HT1080 (cell line): ENCODE measurements at places on chromosomes 7 and 10. TPM values are rescaled to one million over a fixed set of nuclear protein-coding genes. Genes with fewer than 3 reads are reported as not detected.

GRCh38 chr7:140156460-140157080, 20.2 kb downstream of the KDM7A start:
- DNase-seq, result no peak

SKAP2 gene
- total RNA-seq, result 9.5 and 12.7 TPM in 2 replicates

GRCh38 chr7:40230101-40230500, 95.3 kb downstream of the SUGCT start:
- no peak for DNase-seq

GRCh38 chr7:47331179-47331565, 250.7 kb downstream of the TNS3 start:
- DNase-seq, result no peak

DNA sequence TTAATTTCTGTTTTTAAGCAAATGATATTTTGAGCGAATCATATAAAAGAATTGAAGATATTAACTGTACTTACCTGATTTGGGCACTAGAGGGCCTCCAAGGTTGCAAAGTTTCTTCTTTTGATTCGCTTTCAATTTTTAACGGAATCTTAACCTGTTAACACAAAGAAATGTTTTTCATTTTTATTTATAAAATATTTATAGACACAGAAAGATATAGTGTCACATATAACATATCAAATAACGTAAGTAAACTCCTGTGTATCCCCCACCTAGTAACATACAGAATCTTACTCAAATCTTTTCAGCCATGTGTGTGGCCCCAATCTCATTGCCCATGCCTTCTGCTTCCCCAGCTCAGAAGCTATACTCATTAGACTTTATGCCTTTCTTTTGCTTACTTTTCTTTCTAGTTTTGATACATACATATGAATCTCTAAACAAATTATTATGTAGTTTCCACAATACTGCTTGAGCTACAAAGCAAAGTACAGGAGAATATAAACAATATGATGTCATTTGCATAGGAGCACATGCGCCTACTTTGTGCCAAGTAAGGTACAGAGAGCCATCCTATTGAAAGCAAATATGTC, 49.5 kb upstream of the ZPBP start:
- DNase-seq, result no peak

CH25H gene
- total RNA-seq, result not detected in 2 replicates

DNA sequence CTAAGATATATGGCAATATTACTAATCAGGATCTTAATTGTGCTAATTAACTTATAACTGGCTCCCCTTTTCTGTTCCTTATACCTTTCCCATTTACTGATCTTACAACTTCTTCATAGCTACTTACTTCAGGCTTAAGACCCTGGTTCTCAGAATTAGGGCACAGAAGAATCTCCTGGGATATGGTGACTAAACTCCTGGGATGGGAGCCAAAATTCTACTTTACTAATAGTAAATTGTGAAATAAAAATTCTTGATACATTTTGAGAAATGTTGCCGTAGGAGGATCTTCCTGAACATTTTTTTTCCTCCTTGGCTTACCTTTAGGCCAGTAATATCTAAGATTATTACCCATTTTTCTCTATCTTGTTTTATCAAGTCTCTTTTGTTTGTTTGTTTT, 309.5 kb downstream of the ATRNL1 start:
- peak; percentile 16 for DNase-seq

SP8 gene
- total RNA-seq, result not detected in 2 replicates

GRCh38 chr10:69481305-69481704, 30.0 kb downstream of the TSPAN15 start:
- no peak for DNase-seq

DNA sequence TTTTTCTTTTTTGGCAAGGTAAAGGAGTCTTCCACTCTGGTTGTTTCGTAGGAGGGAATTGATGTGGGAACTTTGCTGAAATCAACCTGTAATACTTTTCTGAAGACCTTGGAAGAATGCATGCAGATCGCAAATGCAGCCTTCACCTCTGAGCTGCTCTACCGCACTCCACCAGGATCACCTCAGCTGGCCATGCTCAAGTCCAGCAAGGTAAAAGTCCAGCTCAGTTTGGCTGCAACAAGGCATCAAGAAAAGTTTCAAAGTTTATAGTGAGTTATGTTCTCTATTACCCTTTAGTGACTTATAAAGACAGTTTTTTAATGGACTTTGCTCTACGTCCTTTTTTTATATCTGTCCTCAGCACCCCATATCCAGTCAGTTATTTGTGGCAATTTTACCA, 21.0 kb downstream of the PLEKHA8 start:
- DNase-seq, result no peak

GRCh38 chr10:32317795-32318357, 29.1 kb downstream of the EPC1 start:
- DNase-seq, result no peak

EPDR1 gene
- 44.0 and 48.6 TPM in 2 replicates for total RNA-seq

GRCh38 chr10:73405556-73405955, 8.3 kb downstream of the ANXA7 start:
- no peak for DNase-seq

DNA sequence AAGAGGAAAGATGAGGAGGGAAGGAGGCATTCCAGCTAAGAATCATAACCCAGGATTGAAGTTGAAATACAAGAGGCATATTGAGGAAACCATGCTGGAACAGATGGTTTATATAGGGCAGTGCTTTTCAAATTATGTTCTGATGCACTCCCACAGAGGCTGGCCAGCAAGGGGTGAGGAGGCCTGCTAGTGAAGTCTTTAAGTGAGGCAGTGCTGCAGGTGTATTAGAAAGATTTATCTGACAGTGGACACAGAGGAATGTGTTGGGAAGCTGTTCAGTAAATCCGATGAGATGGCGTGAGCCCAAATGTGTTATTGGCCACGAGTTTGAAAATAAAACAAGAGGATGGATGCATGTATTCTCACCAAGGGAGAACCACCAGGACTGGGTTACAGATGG, 28.6 kb downstream of the REEP3 start:
- no peak for DNase-seq

C10orf143 gene
- total RNA-seq, result 0.47 TPM in 1 of 2 replicates, not detected in the other

DNA sequence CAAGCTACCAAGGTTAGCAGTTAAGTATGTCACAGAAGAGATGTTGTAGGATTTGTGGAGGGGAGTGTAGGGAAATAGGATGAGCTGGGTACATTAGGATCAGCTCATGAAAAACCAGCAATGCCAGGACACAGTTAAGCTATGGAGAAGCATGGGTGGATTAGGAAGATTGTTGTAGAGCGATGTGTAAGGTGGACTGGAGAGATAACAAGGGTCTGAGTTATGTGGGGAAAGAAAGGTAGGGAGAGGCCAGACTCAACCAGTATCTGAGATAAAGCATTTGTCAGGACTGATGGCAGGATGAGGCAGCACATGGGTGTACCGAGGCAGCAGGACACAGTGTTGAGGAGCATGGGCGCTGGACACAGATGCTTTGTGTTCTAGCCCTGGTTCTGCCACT, 85.4 kb upstream of the PRR15 start:
- DNase-seq, result no peak

DNA sequence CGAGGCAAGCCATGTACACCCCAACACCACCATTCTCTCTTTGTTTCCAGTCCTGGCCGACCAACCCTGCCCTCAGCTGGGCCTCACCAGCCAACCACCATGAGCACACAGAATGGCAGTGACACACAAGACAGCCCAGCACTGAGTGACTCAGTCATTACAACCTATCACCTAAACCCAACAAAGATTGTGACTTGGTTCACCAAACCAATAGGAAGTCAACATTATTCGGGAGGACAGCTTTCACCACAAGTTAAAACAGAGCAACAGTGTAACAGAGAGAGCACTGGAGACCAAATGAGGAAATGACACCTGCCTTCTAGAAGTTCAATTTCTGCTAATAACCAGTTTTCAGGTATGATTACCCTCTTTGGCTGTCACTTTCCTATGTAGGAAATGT, 72.1 kb downstream of the DNMBP start:
- no peak for DNase-seq

- peak; percentile 3 for DNase-seq
Observed at GRCh38 chr7:39228946-39229345, 251.2 kb downstream of the POU6F2 start.

- DNase-seq, result peak; percentile 57
Observed at GRCh38 chr7:100406767-100407166, 21.7 kb downstream of the ZCWPW1 start.

CCDC136 gene
- total RNA-seq, result 5.7 and 7.6 TPM in 2 replicates

DNA sequence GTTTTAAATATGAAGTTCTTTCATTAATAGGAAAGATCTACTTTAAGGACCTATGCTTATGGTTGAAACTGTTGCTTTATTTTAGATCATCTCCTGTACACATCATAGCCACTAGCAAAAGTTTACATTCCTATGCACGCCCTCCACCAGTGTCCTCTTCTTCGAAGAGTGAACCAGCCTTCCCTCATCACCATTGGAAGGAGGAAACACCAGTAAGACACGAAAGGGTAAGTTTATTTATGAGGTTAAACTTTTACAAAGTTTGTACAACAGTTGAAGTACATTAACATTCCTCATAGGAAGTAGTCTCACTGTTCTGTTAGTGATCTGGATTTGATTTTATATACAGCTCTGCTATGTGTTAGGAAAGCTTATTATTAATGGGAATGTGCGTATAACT, 16.9 kb downstream of the HBP1 start:
- DNase-seq, result no peak

DNA sequence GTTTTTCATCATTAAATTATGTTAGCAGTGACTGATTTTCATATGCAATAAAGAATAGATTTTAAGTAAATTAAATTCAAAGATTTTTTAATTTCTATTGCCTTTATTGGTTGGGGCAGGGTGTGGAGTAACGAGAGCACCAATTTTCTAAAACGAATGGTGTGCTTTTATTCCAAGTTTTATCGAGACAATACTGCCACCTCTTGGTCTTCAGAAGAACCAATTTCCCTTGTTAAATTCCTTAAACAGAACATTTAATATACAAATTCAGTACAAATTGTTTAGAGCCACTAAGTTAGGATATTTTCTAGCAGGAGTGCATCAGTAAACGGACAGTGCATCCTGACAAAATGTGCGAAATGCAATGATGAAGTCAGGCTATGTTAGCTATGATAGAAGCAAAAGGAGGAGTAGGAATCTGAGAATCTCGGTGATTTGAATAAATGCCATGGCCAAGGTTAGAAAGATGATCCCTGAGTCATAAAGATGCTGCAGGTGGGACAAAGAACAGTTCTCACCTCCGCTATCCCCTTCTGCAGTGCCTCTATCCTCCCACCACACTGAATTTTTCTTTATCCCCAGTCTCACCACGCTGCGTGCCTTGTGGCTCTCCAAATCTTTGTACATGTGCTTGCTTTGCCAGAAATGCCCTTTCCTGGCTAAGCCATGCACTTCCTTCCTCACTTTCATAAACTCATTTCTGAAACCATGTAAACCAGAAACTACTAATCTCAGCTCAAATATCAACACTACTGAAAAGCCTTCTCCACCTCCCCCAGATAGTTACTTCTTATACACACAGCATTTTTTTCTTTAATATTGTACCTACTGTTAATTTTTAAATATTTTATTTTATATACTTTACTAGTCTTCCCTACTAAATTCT, 31.9 kb upstream of the AGBL3 start:
- DNase-seq, result peak; percentile 8

- DNase-seq, result no peak
Observed at GRCh38 chr7:125279961-125280360, 350.3 kb upstream of the POT1 start.

DNA sequence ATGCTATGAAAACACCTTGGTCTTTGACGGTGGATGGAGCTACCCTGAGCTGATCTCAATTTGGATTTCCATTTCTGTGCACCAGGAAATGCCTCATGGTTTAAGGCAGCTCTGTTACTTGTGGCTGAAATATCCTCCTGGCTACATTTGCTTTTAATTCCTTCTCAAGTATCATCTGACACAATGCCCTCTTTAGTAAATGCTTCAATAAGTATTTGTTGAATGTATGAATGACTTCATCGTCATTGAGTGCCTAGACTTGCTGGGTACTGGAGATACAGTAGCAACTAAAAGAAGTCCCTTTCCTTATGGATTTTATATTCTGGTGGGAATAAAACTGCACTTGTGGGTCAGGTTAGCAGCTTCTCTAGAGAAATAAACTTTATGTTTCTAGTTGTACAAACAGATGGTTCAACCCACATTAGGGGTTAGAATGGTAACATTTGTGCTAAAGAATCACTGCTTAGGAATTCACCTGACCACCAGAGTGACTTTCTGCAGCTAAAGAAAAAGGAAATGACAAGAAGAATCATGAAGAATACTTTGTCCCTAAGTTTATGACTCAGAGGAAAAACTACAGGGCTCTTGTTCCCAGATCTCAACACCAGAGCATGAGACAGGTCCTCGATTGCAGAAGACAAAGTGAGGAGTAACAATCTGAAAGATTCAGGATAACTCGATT, 21.8 kb upstream of the SMNDC1 start:
- DNase-seq, result peak; percentile 97

SRGN gene
- total RNA-seq, result 135 and 180 TPM in 2 replicates

DNA sequence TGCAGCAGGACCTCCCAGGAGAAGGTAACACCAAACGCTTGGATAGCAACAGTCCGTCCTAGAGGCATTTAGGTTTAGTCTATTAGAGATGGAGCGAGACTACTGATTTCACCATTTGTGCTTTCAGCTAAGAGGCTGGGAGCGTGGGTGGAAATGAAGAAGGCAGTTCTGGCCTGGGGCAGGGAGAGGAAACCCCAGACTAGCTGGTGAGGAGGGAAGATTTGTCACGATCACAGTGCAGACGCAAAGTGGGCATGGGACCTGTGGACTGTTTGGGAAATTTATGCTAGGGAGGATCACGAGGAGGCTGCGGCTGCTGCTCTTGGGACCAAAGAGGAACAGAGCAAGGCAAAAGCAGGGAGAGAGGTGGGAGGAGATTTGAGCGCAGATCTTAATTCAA, 130.4 kb upstream of the AOAH start:
- no peak for DNase-seq

DNA sequence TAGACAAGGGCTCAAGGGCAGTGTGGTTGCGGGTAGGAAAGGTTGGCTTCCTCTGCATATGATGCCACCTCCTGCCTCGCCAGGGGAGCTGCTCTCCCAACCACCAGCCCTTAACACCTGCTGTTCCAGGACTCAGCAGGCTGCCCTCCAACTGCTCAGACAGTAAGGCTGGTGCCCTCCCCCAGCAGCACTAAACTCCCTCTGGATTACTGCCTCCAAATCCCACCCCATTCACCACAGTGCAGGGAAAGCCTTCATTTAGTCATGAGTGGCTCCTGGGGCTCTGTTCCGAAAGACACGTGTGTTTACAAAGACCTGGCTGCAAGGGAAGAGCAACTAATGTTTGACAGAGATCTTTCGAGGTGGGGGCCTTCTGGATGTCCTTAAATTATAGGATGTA, 437.2 kb upstream of the MKI67 start:
- DNase-seq, result no peak

PRPS1L1 gene
- total RNA-seq, result not detected in 2 replicates

DNA sequence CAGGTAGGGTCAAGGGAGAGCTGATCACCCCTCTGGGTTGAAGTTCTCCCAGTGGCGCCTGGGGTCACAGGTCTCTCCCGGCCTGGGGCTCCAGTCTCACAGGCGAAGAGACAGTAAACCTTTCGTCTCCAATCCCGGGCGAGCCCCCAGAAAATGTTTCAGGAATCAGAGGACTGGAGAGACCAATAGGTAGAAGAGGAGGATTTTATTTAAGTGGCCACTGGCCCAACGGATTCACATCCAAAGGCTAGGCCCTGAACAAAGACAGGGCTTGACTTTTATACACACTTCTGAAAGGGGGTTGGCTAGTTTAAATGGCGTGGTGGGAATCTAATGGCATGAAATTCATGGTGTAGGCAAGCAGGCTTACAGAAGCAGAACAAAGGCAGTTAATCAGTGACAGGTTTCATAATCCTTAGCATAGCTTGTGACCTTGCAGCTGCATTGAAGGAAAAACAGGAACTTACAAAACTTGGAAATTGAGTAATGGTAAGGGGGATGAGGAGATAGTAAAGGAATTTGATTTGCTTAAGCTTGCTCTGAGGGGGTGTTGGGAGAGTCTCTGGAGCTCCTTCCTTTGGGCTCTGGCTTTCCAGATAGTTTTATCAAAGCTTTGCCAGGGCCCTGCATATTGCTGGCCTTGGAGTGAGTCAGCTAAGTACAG, 105.5 kb downstream of the TRIM24 start:
- peak; percentile 13 for DNase-seq
